Naive B cell (primary cell): ENCODE measurements at places on chromosomes 5 and 9. TPM values are rescaled to one million over a fixed set of nuclear protein-coding genes. Genes with fewer than 3 reads are reported as not detected.

The FAM200C gene
- polyA plus RNA-seq, result 0.53 TPM

DNA sequence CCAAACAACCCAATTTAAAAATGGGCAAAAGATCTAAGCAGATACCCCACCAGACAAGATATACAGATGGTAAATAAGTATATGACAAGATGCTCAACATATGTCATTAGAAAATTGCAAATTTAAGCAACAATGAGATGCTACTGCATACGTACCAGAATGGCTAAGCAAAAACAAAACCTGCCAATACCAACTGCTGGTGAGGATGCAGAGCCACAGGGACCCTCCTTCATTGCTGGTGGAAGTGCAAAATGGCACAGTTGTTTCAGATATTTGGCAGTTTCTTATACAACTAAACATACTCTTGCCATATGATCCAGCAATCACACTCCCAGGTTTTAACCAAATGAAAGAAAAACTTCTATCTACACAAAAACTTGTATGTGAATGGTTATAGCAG is 178.9 kb downstream of the BARX1 start:
- DNase-seq, result no peak

GRCh38 chr9:108316630-108317029 is 539.2 kb downstream of the ACTL7B start:
- DNase-seq, result no peak

DNA sequence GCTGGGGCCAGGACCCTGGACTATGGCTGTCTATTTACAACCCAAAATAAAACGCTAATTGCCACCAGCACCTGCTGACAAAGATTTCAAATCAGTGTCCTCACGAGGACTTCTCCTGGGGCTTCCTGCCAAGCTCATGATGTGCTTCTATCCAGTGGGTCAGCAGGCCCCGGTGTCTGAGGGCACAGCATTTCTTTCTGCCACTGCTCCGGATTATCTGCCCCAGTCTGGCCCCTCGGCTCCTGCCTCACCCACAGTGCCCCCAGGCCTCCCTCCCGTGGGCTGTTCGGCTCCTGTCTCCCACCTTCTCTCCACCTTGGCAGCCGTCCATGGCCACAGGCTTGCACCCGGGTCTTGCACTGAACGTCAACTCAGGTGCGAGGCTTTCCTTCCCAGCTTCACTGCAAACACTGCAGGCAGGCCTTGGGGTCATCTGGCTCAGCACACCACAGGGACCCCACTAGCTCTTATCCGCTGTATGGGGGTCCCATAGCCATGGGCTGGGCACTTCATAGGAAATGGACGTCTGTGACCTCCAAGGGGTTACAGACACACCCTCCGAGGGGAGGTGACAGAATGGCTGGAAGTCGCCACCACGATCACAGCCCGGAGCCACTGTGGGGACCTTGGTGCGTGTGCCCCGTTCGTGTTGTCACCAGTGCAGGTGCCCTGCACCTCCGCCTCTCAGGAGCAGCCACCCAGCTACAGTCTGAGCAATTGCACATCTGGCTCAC is 43.8 kb upstream of the FCN1 start:
- DNase-seq, result no peak

DNA sequence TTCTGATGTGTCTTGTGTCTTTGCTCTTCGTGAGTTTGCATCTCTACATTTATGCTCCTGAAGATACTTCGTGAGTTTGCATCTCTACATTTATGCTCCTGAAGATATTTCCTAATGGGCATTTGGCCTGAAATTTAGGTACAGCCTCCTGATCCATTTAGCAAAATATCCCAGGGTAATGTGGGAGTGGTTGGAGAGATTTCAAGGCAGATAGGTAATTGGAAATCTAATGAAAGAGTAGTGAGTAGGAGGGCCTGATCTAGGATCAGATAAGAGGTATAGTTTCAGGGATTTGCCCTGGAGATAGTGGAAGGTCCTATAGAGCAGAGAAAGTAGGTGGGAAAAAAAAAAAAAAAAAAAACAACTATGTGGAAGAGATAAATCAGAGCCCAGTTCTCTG is 14.6 kb upstream of the SNX2 start:
- DNase-seq, result no peak
